ENCODE measurements at places on chromosomes 1 and 21.

GRCh38 chr1:183227422-183228346, 41.6 kb downstream of the LAMC2 start:
- DNase-seq, result peak; percentile 36

DNA sequence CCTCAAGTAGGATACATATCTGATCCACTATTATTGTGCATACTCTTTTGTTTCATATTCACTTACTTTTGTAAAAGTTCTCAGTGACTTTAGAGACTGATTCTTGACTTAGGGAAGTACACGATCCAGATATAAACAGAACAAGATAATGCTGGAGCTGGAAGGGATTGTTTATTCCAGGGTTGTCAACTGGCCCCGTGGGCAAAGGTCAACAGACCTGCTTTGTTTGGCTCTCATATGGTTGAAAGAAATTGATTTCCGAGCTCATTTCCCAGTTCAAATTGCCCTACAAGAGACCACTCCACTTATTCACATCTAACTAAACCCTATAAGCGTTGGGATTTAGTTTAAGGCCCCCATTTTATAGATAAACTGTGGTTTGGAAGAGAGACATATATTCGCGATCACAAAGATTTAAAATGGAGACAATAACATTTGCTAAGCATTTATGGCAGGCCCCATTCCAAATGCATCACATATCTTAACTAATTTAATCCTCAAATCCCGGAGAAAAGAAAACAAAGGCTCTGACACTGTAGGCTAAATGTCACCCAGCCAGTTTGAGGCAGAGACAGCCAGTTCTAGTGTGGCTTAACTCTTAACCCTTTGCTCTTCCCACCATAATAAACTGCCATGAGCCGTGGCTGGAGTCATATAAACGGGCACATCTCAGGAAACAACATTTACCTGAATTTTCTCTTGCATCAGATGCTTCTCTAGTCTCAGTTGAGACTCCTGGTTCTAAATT, 20.6 kb downstream of the REG4 start:
- no peak for DNase-seq

- no peak for DNase-seq
Measured at GRCh38 chr1:10338611-10339010, 60.3 kb upstream of the PGD start.

DNA sequence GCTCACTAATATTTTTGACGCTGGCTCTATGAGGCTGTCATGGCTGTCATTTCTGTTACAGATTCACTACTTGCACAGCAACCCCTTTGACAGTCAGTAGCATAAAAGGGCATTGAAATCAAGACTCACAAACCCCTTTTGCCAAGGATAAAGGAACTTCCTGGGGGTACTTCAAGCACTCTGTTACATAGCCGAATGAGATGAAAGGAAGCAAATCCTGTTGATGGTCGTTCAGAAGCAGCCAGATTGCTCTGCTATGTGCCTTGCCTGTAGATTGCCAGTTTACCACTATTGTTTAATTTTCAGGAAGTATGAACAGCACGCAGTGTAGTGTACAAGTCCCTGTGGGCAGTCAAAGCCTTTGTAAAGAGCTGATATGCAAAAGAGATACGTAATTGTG, 296.2 kb downstream of the LRRIQ3 start:
- no peak for DNase-seq

- DNase-seq, result no peak
Measured at GRCh38 chr1:206967096-206967849, 3.0 kb downstream of the FCAMR start.

- DNase-seq, result no peak
Measured at GRCh38 chr1:13820055-13820454, 120.1 kb downstream of the PRDM2 start.

Data from RKO (cell line).